ENCODE measurements at places on chromosomes 12 and 14. TPM values are rescaled to one million over a fixed set of nuclear protein-coding genes. Genes with fewer than 3 reads are reported as not detected.

DNA sequence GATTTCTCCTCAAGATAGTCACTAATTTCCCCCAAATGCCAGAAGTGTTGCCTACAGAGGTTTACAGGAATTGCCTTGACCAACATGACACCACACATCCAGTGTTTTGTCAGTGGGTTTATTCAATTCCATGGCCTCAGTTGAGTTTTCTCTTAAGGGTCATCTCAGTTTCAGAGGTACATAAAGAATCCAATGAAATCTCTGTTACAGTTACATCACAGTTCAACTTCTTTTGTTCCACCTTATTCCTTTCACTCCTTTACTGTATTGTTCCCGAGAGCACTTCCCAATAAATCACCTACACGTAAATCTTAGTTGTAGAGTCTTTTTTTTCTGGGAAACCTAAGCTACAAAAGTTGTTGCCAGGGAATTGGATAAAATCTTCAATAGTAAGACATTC, 73.6 kb upstream of the GARIN6 start:
- DNase-seq: no peak
- no peak overlapping the region for H3K27ac ChIP-seq
- H3K4me3 ChIP-seq: no peak overlapping the region
- H3K36me3 ChIP-seq: no peaks in the 10 kb centered on the region
- no peaks in the 10 kb centered on the region for H3K27me3 ChIP-seq

DNA sequence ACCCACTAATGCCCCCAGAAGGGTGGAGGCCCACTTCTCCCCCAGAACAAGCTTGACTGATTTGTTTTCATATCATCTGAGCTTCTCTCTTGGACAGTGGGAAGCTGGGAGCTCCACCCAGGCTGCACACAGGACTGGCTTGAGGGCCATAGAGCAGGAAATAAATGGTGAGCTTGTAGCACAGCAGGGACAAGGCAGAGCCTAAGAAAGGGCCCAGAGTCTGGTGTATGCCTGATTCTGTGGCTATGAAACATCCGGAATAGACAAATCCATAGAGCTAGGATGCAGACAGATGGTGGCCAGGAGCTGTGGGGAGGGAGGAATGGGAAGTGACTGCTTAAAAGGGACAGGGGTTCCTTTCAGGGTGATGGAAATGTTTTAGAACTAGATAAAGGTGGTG, 79.0 kb downstream of the ARL6IP4 start:
- H3K4me1 ChIP-seq: peaks cover 4% of the 10 kb centered on the region
- H3K36me3 ChIP-seq: no peaks in the 10 kb centered on the region
- no peak overlapping the region for H3K4me3 ChIP-seq
- no peaks in the 10 kb centered on the region for H3K27me3 ChIP-seq

DNA sequence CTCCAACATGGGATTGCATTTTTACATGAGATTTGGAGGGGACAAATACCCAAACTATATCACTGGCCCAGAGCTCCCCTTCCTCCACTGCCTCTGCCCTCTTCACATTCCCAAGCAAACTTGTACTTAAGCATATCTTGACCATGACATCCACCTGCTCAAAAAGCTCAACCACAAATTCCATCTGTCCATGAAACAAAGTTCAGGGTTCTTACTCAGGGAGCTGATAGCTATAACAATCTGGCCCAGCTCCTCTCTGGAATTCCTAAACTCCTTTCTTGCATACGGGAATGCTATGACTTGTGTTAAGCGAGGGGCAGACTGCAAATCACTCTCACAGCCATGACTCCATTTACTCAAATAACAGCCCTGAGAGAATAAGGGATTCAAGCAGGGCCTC, 152.1 kb downstream of the GALC start:
- no peak overlapping the region for H3K27ac ChIP-seq
- H3K4me3 ChIP-seq: no peak overlapping the region
- no peaks in the 10 kb centered on the region for H3K4me1 ChIP-seq
- H3K36me3 ChIP-seq: no peaks in the 10 kb centered on the region

DNA sequence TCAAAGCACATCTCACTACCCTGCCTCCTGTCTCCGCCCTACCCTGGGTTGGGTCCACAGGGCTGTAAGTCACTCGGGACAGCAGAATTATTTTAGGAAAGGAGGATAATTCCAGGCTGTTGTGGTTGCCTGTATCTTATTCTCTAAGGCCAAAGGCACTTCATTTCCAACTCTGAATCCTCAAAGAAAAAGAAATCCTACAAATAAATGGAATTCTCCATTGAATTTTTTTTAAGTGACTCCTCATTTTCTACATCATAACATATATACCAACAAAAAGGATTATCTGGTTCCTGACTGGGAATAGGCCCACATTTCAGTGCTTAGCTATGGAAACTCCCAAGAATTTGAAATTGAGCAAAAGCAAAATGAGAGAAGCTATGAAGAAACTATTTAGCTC, 186.4 kb downstream of the ITPR2 start:
- no peaks in the 10 kb centered on the region for H3K36me3 ChIP-seq
- H3K27ac ChIP-seq: no peak overlapping the region
- no peak overlapping the region for H3K4me3 ChIP-seq

GPR135 gene
- total RNA-seq: 5.1 TPM

DNA sequence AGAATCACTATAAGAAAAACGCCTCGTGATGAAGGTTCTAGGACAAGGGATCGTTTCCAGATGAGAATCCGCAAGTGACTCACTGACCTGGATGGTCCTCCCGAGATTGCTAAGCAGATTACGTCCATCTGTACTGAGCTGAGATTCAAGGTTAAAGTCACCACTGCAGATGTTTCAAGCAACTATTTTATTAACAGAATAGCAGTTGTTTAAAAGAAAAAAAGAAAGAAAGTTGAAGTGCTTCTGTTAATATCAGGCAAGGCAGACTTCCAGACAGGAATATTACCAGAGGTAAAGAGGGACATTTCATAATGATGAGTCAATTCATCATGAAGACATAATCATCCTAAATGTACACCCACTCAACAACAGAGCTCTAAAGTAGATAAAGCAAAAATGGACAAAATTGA, 17.9 kb downstream of the PXN start:
- no peaks in the 10 kb centered on the region for H3K27me3 ChIP-seq
- no peaks in the 10 kb centered on the region for H3K36me3 ChIP-seq
- H3K4me1 ChIP-seq: peaks cover 2% of the 10 kb centered on the region
- no peak for DNase-seq

DNA sequence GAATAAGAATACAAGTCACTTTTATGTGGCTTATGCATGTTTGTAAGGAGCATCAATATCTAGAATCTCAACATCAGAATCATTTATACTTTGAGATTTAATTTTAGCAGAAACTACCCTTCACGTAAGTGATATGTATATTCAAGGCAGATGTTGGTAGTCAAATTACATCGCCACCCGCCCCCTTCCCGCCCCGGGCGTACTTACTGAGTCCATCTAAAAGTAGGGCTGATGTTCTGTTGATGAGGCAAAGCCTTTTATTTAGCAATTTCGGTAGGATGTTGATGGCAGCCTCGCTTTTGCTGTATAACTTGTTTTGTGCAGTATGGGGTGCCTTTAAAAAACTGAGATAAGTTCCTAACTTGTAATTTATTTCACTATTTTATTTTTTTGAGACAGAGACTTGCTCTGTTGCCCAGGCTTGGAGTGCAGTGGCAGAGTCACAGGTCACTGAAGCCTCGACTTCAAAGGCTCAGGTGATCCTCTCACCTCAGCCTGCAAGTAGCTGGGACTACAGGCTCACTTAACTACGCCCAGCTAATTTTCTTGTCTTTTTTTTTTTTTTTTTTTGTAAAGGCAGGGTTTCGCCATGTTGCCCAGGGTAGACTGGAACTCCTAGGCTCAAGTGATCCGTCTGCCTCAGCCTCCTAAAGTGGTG, 30.8 kb downstream of the KTN1 start:
- no peak overlapping the region for H3K27ac ChIP-seq
- no peak overlapping the region for H3K4me3 ChIP-seq
- no peaks in the 10 kb centered on the region for H3K4me1 ChIP-seq
- H3K36me3 ChIP-seq: no peaks in the 10 kb centered on the region
- DNase-seq: no peak

- no peaks in the 10 kb centered on the region for H3K36me3 ChIP-seq
- H3K4me3 ChIP-seq: no peak overlapping the region
- H3K27ac ChIP-seq: no peak overlapping the region
- no peaks in the 10 kb centered on the region for H3K4me1 ChIP-seq
Measured at GRCh38 chr12:24230061-24230701, 280.7 kb upstream of the SOX5 start.

GRCh38 chr12:25455696-25456095, 97.4 kb downstream of the LMNTD1 start:
- no peak overlapping the region for H3K4me3 ChIP-seq
- H3K36me3 ChIP-seq: no peaks in the 10 kb centered on the region
- no peak for DNase-seq
- no peak overlapping the region for H3K27ac ChIP-seq
- H3K4me1 ChIP-seq: no peaks in the 10 kb centered on the region

GRCh38 chr14:101878822-101879528, 85.4 kb upstream of the DYNC1H1 start:
- no peaks in the 10 kb centered on the region for H3K27me3 ChIP-seq
- H3K27ac ChIP-seq: peak overlapping the region; percentile 25
- no peak for DNase-seq
- H3K36me3 ChIP-seq: no peaks in the 10 kb centered on the region
- no peaks in the 10 kb centered on the region for H3K4me1 ChIP-seq

REP15 gene
- total RNA-seq: 0.64 TPM

GRCh38 chr12:2284857-2285256, 232.1 kb downstream of the CACNA1C start:
- no peak overlapping the region for H3K4me3 ChIP-seq
- peak; percentile 68 for DNase-seq
- H3K36me3 ChIP-seq: no peaks in the 10 kb centered on the region
- H3K4me1 ChIP-seq: peaks cover 10% of the 10 kb centered on the region
- H3K27me3 ChIP-seq: no peaks in the 10 kb centered on the region

DNA sequence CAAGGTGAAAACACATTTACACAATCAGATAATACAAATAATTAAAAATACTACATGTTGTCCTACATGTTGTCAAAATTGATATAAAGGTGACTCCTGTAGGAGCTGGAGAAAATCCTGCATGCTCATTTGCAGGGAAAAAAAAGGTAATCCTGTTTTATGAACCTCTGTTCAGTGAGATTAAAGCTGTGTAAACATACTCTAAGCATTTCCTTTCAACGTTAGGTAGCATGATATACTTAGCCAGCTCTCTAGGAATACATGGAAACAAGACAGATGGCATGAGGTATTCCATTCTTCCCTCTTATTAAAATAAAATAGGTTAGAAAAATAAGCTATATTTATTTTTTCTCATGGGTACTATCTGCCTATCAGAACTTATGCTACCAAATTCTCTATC, 635.7 kb upstream of the FLRT2 start:
- H3K27ac ChIP-seq: no peak overlapping the region
- H3K27me3 ChIP-seq: no peaks in the 10 kb centered on the region
- DNase-seq: no peak
- no peak overlapping the region for H3K4me3 ChIP-seq
- no peaks in the 10 kb centered on the region for H3K4me1 ChIP-seq
- H3K36me3 ChIP-seq: no peaks in the 10 kb centered on the region

- no peak for DNase-seq
- H3K4me3 ChIP-seq: no peak overlapping the region
- no peak overlapping the region for H3K27ac ChIP-seq
- no peaks in the 10 kb centered on the region for H3K4me1 ChIP-seq
- no peaks in the 10 kb centered on the region for H3K27me3 ChIP-seq
Measured at GRCh38 chr12:102107970-102108369, 11.9 kb downstream of the NUP37 start.

VWF gene
- 117 TPM for total RNA-seq

- no peak overlapping the region for H3K4me3 ChIP-seq
- H3K36me3 ChIP-seq: no peaks in the 10 kb centered on the region
- H3K27me3 ChIP-seq: no peaks in the 10 kb centered on the region
- no peak for DNase-seq
- no peaks in the 10 kb centered on the region for H3K4me1 ChIP-seq
Measured at GRCh38 chr12:67446716-67447115, 177.6 kb downstream of the CAND1 start.

DNA sequence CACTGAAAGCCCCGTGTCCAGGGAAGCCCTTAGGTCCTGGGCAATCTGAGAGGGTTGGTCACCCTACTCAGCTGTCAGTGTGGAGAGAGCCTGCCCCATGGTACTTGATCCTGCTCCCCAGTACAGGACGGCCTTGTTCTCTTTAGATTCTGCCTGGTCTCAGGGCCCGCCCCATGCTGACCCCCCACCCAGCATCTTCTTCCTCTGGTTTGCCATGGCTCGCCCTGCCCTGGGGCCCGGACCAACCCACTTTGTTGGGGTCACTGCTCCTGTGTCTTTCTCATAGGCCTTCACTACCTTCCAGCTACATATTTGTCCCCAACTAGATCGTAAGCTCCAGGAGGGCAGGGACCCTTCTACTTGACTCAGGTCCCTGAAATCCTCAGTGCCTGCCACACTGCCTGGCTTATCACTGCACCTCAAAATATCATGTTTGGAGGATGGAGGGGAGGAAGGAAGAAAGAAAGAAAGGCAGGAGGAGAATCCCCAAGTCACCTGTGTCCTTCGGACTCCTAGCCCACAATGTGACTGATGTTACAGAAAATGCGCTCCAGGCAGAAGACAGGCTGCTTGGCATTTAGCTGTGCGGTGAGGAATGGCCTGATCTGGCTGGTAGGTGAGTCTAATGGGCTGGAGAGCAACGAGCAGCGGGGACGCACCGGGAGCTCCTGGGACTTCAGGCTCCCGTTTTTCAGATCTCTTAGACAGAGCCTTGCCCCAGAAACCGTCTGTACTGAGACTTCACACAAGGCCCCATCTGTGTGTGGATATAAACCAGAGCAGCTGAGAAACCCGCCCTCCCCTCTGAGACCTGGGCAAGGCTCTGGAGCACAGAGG, 66.1 kb downstream of the C14orf132 start:
- peaks cover 4% of the 10 kb centered on the region for H3K27me3 ChIP-seq
- H3K4me3 ChIP-seq: no peak overlapping the region
- no peak for DNase-seq

ABHD12B gene
- not detected for total RNA-seq

KRT79 gene
- not detected for total RNA-seq

LRRC10 gene
- total RNA-seq: not detected

LRP6 gene
- total RNA-seq: 69.1 TPM

DNA sequence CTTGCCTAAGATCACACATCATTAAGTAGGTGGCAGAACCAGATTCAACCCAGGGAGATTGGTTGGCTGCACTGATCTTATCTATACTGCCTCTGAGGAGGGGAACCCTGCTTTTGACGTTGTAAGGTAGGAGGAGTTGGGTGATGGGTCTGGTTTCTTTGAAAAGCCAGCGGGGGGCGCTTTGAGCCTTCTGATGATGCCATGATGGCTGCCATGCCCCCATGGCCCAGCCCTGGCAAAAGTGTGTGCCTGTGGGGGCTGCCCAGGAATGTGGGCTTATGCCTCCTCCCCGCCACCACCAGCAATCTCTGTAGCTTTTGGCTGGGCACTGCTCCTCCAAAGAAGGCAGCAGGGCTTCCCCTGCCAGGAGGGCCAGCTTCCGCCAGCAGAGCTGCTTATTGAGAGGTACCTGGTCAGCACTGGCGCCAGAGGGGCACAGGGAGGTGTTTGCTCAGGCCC, 224.3 kb downstream of the SLC41A2 start:
- H3K4me3 ChIP-seq: no peak overlapping the region
- no peak overlapping the region for H3K27ac ChIP-seq
- no peak for DNase-seq

DNA sequence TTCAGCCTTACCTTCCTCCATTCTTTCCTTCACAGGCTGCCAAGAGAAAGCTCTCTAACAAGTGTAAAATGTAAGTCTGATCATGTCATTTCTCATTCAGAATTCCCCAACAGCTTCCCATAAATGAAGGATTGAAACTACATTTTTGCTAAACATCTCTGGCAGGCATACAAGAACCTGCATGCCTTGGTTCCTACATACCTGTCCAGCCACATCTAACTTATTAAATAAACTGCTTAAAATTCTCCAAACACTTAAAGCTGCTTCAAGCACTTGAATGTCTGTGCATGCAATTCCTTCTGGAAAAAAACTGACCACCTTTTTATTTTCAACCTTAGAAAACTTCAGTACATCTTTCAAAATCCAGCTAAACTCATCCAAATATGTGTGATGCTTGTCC, 84.4 kb upstream of the DCN start:
- H3K27ac ChIP-seq: no peak overlapping the region
- no peaks in the 10 kb centered on the region for H3K36me3 ChIP-seq
